GM03348 (cell line): ENCODE measurements at places on chromosomes 1 and 21.

DNA sequence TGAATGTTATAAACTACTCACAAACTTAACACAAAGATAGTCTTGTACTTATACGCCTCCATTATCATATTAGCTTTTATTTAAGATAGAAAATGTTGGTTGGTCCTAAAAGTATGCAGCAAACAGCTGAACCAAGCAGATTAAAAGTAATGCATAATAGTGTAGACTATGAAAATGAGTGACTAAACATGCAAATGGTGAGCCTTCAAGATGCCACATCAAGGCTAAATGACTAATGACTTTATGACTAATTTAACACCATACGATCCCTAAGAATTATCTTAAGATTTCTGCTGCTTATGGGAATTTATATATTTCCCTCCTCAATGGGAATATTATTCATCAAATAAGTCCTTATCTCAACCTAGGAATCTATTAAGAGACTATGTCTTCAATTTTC, 4.6 kb downstream of the GPATCH2 start:
- no peak for DNase-seq

- peak; percentile 65 for DNase-seq
Observed at GRCh38 chr1:183137782-183138181, 48.3 kb upstream of the LAMC2 start.

GRCh38 chr1:45493116-45493697, 2.2 kb upstream of the TESK2 start:
- peak; percentile 48 for DNase-seq

GRCh38 chr1:232704256-232704655, 74.3 kb upstream of the SIPA1L2 start:
- no peak for DNase-seq

DNA sequence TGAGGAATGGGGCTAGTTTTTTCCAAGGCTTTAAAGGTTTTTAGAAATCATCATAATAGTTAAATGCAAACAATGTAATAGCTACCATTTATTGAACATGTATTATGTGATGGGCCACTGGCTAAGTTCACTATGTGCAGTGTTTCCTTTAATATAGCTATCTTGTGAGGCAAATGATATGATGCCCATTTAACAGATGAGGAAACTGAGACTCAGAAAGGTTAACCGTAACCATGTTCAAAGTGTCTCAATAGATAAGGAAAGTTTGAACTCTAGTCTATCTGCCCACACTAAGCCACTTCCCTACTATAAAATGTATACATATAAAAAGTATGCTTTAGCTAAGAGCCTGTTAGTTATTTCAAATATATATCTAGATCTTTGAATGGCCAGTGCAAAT, 64.8 kb downstream of the GNG12 start:
- no peak for DNase-seq

DNA sequence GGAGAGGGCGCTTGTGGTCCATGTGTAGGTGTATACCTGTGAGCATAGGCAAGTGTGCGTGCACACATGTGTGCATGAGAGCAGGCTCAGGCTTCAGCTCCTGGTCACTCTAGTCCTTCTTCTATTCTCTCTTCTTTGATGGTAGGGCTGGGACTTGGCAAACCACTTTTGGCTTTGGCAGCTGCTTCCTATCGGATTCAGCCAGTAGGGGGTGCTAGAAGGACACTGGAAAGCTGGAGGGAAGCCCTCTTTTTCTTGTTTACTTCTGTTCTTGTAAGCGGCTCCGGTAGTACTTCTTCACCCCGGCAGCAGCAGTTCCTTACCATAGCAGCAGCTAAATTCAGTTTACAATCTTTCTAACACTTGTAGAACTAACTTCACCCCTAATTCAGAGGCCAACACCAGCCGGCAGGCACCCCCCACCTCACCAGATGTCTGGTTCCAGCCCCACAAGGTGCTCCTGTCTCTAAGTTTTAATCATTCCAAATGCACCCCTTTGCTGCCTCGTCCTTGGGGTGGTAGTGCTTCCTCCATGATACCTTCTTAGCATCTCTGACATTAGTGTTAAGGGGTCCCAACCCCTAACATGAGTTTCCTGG, 25.1 kb downstream of the NENF start:
- DNase-seq = no peak

DNA sequence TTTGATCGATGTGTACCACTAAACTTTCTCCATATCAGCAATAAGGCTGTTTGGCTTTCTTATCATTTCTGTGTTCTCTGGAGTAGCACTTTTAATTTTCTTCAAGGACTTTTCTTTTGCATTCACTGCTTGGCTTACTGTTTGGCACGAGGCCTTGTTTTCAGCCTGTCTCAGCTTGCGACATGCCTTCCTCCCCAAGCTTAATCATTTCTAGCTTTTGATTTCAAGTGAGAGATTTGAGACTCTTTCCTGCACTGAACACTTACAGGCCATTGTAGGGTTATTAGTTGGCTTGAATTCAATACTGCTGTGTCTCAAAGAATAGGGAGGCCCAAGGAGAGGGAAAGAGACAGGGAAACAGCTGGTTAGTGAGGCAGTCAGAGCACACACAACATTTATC, 120.6 kb upstream of the KCND3 start:
- no peak for DNase-seq

- no peak for DNase-seq
Observed at GRCh38 chr1:143643148-143643885, 328.5 kb downstream of the FAM72C start.

DNA sequence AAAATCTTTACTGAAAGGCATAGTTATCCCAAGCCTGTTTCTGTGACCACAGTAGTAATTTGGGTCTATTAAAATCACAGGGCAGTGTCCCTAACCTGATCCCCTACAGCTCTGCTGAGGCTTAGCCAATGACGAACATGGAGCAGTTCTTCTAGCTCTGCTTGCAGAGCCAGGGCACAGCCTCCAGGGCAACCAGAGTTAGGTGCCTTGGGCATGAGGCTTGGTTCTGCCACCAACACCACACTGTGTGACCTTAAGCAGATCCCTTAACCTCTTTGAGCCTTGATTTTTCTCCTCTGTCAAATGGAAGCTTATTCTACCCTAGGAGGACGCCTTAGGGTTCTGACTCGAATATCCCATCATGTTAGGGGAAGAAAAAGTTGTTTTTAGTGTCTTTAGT, 86.7 kb upstream of the TLR5 start:
- DNase-seq = no peak

DNA sequence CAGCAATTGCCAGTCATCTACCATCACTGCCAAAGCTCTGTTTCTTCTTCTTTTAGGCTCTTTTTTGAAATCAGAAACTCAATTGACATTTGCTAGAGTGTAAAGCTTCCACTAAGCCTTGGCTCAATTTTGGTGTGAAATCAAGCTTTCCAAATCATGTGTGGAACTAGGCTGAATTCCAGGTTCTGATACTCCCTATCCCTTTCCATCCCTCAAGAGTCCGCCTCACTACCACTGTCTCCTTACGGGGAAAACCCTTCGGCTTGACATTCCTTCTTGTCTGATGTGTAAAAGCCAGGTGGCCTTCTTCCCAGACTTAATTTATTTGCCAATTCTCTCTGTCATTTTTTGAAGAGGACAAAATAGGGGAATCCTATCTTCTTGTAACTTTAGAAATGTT, 47.2 kb upstream of the PRMT6 start:
- DNase-seq = no peak

DNA sequence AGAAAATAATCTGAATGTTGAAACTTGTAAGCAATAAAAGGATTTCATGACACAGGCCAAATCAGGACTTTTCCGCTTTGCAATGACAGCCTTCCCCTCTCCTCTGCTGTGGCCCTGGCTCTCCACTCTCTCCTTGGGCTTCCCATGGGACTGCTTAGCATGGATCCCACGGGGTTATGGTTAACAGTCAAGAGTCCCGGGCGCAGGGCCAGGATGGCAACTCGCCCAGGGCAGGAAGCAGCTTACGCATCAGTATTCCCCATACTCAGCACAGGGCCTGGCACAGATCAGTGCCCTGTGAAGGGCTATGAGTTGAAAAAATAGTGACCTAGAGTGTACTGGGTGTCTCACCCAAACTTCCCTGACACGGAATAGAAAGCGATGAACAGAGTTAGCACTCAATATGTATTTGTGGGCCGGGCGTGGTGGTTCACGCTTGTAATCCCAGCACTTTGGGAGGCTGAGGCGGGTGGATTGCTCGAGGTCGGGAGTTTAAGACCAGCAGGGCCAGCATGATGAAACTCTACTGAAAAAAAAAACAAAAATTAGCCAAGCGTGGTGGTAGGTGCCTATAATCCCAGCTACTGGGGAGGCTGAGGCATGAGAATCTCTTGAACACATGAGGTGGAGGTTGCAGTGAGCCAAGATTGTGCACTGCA, 29.1 kb upstream of the GRHL3 start:
- DNase-seq = peak; percentile 74

- DNase-seq = no peak
Observed at GRCh38 chr21:17105932-17106331, 406.9 kb upstream of the CXADR start.

DNA sequence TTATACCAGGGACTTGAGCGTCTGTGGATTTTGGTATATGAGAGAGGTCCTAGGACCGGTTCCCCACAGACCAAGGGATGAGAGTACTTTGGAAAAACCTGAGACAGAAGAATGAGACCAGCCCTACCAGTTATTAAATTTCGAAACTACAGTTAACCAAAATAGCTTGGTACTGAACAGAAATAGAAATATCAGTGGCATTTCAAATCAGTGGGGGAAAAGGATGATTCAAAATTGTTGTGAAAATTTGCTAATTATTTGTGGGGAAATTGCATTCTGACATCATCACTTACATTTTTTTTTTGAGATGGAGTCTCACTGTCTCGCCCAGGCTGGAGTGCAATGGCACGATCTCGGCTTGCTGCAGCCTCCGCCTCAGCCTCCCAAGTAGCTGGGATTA, 8.2 kb downstream of the EXOC8 start:
- DNase-seq = no peak

GRCh38 chr1:203089651-203090045, 3.8 kb upstream of the MYOG start:
- no peak for DNase-seq

DNA sequence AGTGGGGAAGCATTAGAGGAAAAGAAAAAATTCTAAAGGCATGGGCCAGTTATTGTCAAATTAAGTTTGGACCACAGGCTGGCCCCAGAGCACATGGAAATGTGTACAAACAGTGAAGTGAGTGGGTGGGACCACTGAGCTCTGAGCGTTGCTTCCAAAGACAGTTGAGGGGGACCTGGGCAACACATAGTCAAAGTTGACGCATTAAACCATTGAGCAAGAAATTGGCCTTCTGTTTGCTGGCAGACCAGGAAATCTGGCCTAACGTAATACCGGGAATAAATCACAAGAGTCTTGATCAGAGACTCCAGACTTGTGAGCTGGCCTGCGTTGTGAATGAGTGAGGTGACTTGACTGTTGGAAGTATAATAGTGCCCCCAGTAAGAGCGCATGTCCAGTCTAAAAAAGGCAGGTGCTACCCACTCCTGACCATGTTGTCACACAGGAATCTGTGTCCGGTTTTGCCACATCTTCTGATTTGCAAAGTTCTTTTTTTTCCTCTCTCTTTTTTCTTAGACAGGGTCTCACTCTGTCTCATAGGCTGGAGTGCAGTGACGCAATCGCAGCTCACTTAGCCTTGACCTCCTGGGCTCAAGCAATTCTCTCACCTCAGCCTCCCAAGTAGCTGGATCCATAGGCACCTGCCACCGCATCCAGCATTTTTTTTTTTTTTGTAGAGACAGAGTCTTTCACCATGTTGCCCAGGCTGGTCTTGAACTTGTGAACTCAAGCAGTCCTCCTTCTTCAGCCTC, 10.7 kb downstream of the EPHB2 start:
- DNase-seq = no peak

DNA sequence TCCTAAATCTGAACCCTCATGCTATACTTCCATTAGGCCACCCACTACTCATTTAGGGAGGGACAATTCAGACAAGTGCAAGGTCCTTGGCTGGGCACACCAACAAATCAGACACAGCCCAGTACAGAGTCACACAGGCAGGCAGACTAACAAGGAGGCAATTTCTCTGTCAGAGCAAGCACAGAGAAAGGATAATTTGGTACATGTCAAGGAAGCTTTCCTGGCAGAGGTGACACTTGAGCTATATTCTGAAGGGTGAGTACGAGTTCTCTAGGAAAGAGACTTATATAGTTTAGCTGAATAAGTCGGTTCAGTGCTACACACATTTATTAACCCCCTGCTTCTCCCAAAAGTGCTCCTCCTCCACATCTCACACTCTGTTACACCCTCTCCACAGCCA, 455.9 kb downstream of the OMA1 start:
- no peak for DNase-seq

GRCh38 chr1:240352769-240353168, 259.2 kb downstream of the GREM2 start:
- DNase-seq = no peak

- DNase-seq = no peak
Observed at GRCh38 chr1:76754730-76755129, 112.5 kb upstream of the ST6GALNAC5 start.

- no peak for DNase-seq
Observed at GRCh38 chr1:245580651-245581050, 425.9 kb downstream of the KIF26B start.

DNA sequence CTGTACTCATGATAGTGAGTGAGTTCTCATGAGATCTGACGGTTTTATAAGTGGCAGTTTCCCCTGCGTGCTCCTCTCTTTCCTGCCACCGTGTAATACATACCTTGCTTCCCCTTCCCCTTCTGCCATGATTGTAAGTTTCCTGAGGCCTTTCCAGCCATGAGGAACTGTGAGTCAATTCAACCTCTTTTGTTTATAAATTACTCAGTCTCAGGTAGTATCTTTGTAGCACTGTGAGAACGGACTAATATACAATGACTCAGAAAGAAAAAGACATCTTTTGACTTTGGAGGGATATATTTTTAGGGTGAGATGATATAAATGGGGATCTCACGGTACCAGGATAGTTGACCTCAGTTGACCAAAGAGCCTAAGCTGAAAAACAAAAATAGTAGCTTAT, 74.7 kb upstream of the BACH1 start:
- no peak for DNase-seq
